ENCODE measurements at places on chromosomes 3 and 15. TPM values are rescaled to one million over a fixed set of nuclear protein-coding genes. Genes with fewer than 3 reads are reported as not detected.

DNA sequence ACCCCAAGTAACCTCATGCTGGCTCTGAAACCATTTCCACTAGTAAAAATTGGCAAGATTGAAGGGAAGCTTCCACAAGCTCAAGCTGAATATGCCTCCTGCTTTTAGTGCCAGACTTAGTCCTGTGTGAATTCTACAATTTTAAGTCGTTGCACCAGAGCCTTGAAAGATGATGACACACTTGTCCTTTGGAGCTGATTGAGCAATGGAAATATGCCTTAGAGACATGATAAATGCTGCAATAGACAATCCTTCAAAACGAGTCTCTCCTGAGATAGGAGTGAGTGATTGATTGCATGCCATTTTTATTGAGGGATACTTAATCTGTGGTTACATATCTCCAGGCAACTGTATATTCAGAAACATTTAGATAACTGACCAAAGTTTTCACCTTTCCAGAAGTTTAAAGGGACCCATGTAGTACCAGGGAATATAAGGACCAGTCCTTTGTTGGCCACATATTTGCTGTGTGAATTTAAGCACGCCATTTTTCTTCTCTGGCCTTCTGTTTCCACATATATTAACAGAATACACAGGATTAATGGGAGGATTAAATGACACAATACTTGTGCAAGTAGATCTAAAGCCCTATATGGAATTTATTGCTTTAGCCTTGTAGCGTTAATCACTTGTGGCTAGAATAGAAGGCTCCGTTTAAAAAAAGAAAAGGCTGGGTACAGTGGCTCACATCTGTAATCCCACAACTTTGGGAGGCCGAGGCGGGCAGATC lies 65.1 kb downstream of the PPARG start:
- DNase-seq = no peak

GRCh38 chr3:32062950-32063582 lies 43.4 kb upstream of the GPD1L start:
- no peak for DNase-seq

GRCh38 chr3:40875581-40875980 lies 323.7 kb upstream of the CTNNB1 start:
- DNase-seq = no peak

DNA sequence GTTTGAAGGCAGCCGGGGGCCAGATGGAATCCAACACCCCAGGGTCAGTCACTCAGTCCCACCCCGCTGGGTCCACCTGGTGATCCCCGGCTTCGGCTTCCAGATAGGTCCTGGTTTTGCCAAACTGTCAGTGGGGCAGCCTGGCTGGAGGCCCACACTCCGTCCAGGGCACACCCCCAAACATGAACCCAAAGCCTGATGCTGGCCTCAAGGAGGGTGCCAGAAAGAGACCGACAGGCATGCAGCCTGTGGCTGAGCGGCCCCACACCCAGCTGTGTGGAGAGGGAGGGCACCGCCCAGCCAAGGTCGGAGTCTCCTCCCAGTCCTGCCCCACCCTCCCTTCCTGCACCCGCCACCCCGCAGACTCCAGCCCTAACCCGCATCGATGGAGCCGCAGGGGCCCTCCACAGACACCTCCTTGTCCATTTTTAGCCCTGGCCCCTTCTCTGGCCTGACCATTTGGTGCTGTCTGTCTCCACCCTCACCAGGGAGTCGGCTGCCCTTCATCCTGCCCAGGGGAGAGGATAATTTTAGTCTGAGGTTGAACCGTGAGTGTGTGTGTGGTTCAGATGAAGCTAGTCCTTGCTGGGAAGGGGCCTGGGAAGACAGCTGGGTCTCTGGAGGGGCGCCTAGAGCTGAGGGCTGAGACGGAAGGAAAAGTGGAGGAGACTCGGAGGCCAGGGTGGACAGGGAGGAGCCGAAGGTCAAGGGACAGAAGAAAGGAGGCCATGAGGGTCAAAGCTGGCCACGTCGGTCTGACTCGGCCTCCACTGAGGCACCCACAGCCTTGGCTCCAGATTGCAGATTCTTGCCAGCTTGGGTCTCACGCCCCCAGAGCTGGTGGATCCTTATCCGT lies 23.1 kb downstream of the TNK2 start:
- no peak for DNase-seq

DNA sequence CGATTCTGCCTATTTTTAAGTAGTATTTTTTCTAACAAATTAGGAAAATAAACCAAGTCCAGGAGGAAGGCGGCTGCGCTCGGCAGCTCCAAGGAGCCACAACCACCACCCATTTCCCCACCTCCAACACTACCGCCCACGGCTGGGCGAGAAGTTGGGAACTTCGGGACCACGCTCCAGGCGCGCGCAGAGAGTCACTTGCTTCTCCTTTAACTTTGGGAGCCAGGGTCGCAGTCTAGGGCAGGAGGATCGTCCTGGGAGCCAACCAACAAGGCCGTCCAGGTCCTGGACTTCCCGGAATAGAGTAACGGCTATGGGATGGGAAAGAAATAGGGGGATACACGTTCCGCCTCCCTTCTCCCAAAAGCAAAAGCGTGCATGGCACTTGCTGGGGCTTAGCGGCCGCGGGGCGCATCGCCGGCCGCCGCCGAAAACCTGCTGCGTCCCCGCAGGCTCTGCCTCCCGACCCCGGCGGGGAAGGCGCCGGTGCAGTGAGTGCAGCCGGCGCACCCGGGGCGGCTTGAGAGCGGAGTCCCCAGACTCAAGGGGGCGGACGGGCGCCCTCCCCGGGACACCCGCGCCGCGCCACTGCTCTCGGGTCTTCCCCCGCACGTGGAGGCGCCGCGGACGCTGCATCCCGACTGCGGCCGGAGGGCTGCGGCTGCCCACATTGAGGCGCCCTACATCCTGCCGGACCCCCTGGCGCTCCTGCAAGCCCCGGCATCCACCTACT lies 699 bp downstream of the MEGF11 start:
- DNase-seq = no peak

DNA sequence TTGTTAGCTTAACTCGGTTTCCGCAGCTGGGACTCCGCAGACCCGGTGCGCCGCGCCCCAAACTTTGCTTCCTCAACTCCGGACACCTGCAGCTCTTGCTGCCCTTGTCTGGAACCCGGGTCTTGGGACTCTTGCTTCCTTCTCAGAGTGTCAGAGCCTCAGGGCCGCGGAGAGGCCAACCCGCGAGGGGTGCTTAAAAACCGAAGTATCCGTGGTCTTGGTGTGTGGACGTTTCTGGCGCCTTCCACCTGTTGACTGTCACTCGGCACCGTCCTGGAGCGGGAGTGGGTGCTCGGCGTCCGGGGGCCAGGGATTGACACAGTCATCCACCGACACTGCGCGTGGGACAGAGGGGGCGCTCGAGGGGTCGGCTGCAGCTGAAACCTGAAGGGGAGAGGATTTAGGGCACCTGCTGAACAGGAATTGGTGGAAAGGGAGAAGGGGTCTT lies 386 bp downstream of the SQOR start:
- no peak for DNase-seq

- DNase-seq = no peak
These were observed 958.8 kb downstream of the ZPLD1 start for GRCh38 chr3:103393395-103394186.

DNA sequence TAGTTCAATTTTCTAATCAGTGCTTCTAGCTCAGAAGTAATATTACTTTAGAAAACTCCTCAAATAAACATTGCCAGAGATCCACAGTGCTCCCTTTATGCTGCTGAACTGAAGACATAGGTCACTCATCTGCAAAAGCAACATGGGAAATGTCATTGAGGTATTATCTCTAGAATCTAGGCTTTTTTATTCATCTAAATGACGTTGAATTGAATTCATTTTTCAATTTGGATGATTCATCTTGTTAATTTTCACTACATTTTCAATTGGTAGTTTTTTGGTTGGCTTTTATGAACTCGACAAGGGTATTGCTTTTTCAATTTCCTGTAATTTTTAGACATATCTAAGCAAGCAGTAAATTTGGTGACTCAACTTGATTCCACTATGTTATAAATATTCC lies 275.4 kb downstream of the NFKBIZ start:
- no peak for DNase-seq

DNA sequence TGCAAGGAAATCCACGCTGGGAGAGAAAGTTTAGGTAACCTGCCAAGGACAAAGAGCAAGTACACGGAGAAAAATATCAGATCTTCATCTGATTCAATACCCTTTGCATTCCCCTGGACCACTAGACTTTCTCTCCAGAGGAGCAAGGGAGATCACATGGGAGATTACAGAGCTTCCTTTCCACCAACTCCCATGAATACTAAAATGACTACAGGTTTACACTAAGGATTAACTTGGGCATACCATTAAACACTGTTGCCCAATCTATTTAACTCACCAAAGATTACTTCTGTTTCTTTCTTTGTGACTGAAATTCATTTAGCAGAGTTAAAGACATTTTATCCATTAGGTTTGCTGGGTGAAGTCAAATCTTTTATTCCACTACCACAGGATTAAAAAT lies 71.2 kb downstream of the RYK start:
- DNase-seq = no peak

DNA sequence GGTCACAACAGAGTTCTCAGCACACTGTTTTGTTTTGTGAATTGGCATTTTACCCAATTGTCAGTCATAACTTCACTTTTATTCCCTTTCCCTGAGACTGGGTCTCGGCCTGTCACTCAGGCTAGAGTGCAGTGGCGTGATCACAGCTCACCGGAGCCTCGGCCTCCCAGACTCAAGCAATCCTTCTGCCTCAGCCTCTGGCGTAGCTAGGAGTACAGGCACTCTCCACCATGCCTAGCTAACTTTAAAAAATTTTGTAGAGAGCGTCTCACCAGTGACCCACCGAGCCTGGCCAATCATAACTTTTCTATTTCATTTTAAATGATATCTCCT lies 26.5 kb downstream of the TRIM71 start:
- DNase-seq = no peak

GRCh38 chr15:100740138-100740537 lies 137.7 kb downstream of the ASB7 start:
- DNase-seq = no peak

- DNase-seq = no peak
These were observed 9.2 kb downstream of the ZIC1 start for GRCh38 chr3:147418371-147418781.

DNA sequence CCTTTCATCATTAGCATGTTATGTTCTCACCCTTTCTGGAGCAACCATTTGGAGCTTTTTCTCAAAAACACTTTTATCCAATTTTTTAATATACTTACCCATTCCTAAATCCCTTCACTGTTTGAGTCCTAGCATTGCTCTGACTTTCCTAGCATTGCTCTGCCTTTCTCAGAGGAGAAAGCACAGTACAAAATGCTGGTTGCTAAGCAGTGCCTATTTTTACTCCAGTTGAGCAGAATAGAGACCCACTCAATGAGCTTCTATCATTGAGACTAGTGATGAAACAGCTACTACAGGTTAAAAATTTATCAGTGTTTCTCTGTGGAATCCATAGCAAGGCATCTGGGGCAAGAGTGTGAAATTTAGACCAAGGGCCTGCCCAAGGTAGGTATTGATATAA lies 21.8 kb upstream of the IL1RAP start:
- no peak for DNase-seq

SERINC4 gene
- not detected for total RNA-seq

ECE2 gene
- total RNA-seq = not detected

ACVR2B gene
- 11.7 TPM for total RNA-seq

TMEM207 gene
- total RNA-seq = not detected

SEMA5B gene
- 10.8 TPM for total RNA-seq

GOLGA8Q gene
- 5.5 TPM for total RNA-seq

Data from urinary bladder (tissue), 4 donors.